ENCODE measurements at places on chromosomes 6 and 20.

GRCh38 chr6:118101220-118101619 lies 194.2 kb downstream of the SLC35F1 start:
- H3K4me1 ChIP-seq = no peaks in the 10 kb centered on the region
- no peak overlapping the region for H3K4me3 ChIP-seq
- DNase-seq = no peak
- H3K36me3 ChIP-seq = no peaks in the 10 kb centered on the region
- no peak overlapping the region for H3K27ac ChIP-seq
- no peaks in the 10 kb centered on the region for H3K27me3 ChIP-seq

DNA sequence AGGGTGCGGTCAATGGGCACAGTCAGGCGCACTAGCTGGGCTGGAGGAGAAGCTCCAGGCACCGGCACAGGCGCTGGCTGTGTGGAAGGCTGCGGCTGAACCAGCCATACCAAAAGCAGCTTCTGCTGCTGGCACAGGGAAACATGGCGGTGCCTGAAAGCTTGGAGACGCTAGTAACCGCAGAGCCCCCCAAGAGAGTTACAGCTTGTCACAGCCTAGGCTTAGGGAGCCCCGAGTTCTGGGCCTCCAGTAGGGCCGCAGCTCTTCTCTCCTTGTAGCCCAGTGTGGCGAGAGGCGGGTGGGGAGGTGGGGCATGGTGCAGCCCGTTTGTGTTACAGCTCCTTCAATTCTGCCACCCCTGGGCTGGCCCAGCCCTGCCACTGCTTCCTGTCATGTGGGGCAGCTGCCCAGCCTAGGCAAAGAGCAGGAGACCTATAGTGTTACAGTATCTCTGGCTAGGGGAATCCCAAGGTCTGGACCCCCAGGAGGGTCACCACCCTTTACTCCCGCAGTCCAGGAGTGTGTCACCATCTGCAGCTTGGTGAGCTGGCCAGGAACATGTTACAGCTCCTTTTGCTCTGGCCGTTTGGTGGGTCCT lies 58.6 kb upstream of the MANEA start:
- H3K36me3 ChIP-seq = no peaks in the 10 kb centered on the region
- H3K27ac ChIP-seq = no peak overlapping the region
- no peak for DNase-seq
- no peaks in the 10 kb centered on the region for H3K27me3 ChIP-seq
- no peak overlapping the region for H3K4me3 ChIP-seq

DNA sequence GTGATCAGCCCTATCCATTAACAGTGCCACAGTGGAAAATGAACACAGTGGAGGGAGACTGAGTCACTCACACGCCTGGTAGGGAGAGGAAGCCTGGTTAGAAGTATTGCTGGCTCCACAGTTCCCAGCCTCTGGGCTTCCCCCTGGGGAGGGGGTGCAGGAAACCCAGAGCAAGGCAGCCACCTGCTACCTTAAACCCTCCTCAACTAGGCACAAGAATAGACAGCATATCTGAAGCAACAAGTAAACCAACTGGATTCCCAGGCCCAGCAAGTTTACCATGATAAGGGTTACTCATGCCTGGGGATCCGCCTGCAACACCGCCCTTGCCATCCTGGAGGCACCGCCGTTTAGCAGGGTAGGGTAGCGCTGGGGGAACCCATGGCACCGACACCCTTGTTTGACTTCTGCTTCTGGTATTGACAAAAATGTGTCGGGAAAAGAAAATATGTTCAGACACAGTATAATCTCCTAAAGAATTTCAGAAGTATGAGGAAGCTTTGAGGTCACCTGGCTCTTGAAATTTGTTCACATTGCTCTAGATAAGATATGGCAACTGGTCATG lies 38.3 kb downstream of the SLC22A23 start:
- H3K4me1 ChIP-seq = peaks cover 10% of the 10 kb centered on the region
- H3K27ac ChIP-seq = no peak overlapping the region
- peaks cover 43% of the 10 kb centered on the region for H3K27me3 ChIP-seq
- no peaks in the 10 kb centered on the region for H3K36me3 ChIP-seq
- no peak for DNase-seq

DNA sequence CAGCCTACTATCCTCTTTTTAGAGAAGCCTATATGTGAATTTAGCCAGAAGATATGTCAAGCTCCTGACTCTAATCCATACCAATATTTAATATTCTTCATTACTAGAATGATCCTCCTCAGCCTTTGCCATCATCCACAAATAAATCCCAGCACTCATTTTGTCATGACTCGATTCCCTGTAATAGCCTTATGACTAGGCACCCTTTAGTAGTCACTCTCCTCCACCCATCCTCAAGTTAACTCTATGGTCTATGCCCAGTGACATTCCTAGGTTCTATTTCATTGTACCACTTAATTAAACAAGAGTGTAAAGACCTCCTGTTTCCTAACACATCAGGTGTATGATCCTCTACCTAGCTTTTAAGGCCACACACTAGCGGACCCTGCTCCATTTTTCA lies 450.4 kb upstream of the CITED2 start:
- DNase-seq = no peak
- peaks cover 16% of the 10 kb centered on the region for H3K36me3 ChIP-seq
- peaks cover 31% of the 10 kb centered on the region for H3K4me1 ChIP-seq
- no peaks in the 10 kb centered on the region for H3K27me3 ChIP-seq

GRCh38 chr6:23031986-23032385 lies 462.6 kb downstream of the HDGFL1 start:
- H3K27ac ChIP-seq = no peak overlapping the region
- no peaks in the 10 kb centered on the region for H3K27me3 ChIP-seq
- DNase-seq = no peak
- no peaks in the 10 kb centered on the region for H3K36me3 ChIP-seq

- H3K4me1 ChIP-seq = peaks cover 27% of the 10 kb centered on the region
- DNase-seq = no peak
- H3K36me3 ChIP-seq = no peaks in the 10 kb centered on the region
Observed at GRCh38 chr6:134035823-134036296, 16.6 kb downstream of the SLC2A12 start.

Measured in HFFc6 (cell line).